ENCODE measurements at places on chromosomes 2 and 18.

- no peak for DNase-seq
These were observed 1054.9 kb upstream of the NXPH2 start for GRCh38 chr2:139835101-139835500.

DNA sequence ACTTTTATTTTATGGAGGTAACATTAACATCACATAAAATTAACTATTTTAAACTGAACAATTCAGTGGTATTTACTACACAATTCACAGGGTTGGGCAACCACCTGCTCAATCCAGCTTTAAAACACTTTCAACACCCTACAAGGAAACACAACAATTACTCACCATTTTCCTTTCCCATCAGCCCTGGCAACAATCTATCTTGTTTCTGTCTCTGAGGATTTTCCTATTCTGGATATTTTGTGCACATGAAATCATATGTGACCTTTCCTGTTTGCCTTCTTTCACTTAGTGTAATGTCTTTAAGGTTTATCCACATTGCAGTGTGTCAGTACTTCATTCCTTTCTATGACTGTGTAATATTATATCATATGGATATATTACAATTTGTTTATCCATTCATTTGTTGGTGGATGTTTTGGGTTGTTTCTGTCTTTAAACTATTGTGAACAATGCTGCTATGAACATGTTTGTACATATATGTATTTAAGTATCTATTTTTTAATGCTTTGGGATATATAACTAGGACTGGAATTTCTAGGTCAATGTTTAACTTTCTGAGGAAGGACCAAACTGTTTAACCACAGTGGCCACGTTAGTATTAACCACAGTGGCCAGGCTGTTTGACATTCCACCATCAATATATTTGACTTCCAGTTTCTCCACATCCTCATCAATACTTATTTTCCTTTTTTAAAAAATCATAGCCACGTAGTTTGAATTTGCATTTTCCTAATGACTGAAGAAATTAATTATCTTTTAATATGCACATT is 72.4 kb upstream of the KIF5C start:
- DNase-seq: no peak

DNA sequence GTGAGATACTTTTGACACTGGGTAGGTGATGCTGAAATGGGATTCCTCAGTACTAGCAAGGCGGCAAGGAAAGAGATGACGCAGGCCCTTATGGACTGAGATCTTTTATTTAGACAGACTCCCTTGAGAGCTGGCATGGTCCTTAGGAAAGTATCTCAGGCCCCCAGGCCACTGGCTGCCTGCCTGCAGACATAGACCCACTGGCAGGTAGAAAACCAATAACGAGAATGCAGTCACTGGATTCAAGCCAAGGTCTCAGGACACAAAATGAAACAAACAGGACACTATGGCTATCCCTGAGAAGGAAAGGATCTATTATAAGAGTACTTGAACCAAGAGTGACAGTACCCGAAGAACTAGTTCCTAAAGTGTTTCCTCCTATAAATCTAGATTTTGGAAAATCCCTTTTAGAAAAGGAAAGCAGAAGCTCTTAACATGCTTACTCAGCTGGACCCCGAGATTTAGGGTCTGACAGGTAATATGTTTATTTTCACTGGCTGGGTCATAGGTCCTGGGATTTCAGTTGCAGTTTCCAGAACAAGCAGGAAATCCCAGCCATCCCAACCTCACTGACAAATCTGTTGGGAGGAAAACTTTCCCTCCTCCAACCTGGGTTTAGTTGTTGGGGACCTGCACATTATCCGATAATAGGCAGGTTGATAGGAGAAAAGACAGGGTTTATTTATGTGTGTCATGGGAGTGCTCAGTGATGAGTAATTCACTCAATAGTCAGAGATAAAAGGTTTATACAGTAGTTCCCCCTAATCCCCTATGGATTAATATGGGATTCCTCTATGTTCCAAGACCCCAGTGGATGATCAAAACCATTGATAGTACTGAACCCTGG is 44.5 kb downstream of the COMMD1 start:
- DNase-seq: no peak

DNA sequence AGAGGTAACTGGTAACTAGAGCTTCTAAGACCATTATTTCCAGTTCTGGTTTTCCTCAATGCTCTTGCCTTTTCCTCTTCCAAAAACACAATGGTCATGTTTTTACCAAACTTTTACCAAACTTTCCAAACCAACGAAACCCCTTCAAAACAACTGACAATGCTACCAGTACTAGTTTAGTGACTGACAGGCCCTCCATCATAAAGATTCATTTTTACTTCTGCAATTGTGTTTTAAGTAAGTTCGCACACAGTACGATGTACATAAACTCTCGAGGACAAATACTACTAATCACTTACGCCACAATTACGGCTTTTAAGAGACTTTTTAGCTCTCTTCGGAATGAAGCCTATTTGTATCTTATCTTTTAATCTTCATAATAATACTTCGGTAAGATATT is 900 bp downstream of the C18orf32 start:
- no peak for DNase-seq

DNA sequence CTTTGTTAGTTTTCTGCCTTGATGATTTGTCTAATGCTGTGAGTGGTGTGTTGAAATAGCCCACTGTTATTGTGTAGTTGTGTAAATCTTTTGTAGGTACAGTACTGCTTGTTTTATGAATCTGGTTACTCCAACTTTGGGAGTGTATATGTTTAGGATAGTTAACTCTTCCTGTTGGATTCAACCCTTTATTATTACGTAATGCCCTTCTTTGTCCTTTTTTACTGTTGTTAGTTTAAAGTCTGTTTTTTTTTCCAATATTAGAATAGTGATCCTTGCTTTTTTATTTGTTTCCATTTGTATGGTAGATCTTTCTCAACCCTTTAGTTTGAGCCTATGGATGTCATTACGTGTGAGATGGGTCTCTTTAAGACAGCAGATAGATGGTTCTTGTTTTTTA is 261.5 kb upstream of the CDH2 start:
- DNase-seq: no peak

DNA sequence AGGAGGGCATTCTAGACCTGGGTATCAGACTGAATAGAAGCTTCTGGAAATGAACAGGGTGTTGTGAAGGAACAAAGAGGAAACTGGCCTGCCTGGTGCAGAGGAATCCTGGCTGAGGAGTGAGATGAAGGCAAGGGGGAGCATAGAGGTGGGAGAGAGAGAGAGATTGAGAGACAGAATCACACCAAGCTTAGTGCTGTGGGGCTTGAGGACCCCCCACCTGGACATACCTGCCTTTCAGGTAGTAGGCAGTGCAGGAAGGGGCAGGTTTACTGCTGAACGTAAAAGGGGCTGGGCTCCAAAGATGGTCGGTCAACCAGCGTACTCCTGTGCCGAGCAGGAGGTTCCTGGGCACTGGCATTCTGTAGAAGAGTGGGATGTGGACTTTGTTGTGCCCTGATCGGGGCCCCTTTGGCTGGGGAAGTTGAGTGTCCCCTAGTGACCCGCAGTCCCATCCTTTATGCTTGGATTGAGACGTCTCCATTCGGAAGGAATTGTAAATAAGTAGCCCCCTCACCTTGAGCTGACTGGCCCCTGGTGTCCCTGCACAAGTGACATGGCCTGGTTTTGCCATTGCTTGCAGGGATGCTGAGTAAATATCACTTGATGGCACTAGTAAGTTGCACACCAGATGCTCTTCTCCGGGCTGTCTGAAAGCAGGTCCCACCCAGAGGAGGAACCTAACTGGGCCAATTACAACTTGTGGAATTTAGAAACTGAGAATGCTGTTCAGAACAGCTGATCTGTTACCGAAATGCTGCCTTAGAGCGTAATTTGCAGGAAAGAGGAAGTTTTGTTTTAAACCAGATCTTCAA is 1.4 kb downstream of the UBE2F start:
- no peak for DNase-seq

GRCh38 chr2:173021939-173022371 is 53.7 kb upstream of the MAP3K20 start:
- peak; percentile 2 for DNase-seq

DNA sequence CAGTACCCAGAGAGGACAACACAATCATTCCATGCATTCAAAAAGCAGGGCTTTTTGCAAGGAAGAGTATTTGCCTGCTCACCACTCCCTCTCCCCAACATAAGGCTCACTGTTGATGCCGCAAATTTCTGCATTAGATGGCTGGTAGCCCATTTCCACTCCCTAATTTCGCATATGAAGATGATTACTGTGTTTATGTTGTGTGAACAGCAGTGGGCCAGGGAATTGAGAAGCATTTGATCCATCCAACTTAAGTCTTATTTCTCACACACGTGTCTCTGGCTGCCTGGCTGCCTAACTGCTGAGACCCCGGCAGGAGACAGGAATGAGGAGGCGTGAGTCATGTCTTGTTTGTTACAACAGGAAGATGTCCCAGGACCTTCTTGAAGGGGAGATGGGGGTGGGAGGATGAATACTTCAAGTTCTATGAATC is 294.1 kb downstream of the ALK start:
- DNase-seq: peak; percentile 82

- no peak for DNase-seq
These were observed 26.4 kb downstream of the SKA1 start for GRCh38 chr18:50401295-50401694.

GRCh38 chr2:68907920-68908253 is 36.7 kb upstream of the BMP10 start:
- DNase-seq: no peak

- no peak for DNase-seq
These were observed 1.1 kb upstream of the ATP6V1C2 start for GRCh38 chr2:10720306-10720705.

GRCh38 chr2:142545036-142545435 is 332.4 kb upstream of the KYNU start:
- DNase-seq: peak; percentile 52

- DNase-seq: no peak
These were observed 500.9 kb downstream of the RNF144A start for GRCh38 chr2:7417845-7418742.

DNA sequence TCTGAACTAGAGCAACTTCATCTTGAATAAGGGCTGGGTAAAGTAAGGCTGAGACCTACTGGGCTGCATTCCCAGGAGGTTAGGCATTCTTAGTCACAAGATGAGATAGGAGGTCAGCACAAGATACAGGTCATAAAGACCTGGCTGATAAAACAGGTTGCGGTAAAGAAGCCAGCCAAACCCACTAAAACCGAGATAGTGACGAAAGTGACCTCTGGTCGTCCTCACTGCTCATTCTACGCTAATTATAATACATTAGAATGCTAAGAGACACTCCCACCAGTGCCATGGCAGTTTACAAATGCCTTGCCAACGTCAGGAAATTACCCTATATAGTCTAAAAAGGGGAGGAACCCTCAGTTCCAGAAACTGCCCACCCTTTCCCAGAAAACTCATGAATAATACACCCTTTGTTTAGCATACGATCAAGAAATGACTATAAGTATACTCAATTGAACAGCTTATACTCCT is 109.1 kb downstream of the FIGN start:
- DNase-seq: peak; percentile 50

DNA sequence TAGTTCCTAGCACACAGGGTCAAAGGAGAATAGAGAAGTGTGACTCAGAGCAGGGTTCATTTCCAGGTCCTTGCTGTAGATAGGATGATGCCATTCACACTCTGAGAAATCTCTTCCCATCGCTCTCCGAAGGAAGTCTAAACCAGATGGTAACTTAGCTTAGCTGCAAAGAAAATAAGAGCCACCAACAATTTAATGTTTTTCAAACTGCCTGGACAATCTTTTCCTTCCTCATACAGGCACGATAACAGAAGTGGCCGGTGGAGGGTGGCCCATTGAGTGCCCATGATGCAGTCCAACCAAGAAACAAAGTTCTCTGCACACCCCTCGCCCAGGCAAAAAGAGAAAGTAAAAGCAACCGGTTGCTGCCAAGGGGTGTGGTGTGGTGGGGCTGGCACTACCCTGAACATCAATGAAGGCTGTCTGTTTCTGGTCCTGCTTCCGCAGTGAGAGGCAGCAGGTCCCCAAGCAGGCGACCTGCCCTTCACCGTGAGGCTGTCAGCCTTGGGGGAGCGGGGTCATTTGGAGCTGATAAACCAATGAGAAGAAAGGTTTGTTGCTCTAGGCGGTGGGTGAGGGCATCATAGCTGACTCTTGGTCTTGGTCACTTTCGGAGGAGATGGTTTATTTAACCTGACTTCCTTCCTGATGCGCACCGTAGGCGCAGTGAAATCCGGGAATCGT is 105.6 kb upstream of the CD302 start:
- DNase-seq: no peak

- DNase-seq: no peak
These were observed 109.4 kb downstream of the NRXN1 start for GRCh38 chr2:50922506-50922905.

DNA sequence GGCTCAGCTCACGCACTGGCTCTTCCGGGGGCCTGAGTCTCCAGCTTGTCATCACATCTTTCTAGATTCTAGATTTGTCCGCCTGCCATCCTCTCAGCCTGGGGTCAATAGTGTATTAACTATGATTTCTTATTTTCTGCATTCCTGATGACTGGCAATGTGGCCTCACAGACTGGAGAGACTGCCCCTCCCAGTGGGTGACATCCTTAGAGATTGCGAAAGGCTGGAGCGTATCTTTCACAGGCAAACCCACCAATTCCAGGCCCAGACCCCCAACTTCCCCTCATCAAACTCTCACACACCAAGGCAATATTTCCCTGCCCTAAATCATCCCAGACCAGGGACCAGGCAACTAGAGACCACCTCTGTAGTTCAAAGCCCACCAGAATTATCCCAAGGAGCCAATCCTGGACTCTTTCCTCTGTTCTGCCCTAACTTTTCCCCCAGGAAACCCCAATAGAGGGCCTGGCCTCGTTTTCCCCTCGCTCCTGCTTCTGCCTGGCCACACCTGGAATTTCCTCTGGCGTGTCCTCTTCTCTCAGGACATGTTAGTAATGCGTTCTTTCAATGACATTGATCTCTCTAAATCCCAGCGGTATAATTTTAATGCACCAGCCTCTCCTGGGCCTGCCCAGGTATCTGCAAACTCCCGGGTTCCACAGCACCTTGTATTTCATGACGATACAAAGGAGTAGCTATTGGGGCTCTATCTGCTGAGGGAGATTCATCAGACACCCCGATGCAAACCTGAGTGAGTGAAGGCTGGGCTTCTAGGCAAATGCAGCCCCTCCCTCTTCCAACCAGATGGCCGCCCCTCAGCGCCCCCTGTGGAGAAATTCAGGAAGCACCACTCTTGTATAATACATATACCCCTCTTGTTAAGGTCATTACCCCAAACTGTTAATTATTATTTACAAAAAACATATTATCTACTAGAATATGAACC is 2.4 kb upstream of the KCNF1 start:
- DNase-seq: no peak

DNA sequence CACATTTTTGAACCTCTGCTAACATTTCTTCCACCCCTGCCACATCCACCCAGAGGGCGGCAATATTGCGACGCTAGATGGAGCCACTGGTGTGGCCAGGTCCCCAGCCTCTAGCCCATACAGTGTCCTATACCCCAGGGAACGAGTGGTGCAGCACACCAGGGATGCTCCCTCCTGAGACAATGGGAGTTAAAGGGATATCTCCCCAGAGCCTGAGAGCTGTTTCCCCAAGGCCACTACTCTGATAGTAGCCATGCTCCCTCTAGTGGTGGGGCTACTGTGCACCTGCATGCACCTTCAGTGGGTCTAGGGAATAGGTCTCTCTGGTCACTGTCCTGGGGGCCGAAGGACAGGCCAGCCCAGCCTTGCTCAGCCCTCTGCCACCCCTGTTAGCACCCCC is 336.4 kb upstream of the FSHR start:
- DNase-seq: no peak

Measured in astrocyte of the cerebellum (primary cell).